ENCODE measurements at places on chromosomes 13 and 19.

- no peak for DNase-seq
Observed at GRCh38 chr19:41327076-41327575, 17.2 kb downstream of the CCDC97 start.

- no peak for DNase-seq
Observed at GRCh38 chr13:113514847-113515246, 24.3 kb upstream of the DCUN1D2 start.

GRCh38 chr13:25085125-25085742 is 10.7 kb upstream of the PABPC3 start:
- DNase-seq, result no peak

- no peak for DNase-seq
Observed at GRCh38 chr19:50205681-50206138, 2.3 kb downstream of the MYH14 start.

- no peak for DNase-seq
Observed at GRCh38 chr13:82713687-82714405, 1168.4 kb downstream of the SLITRK1 start.

- no peak for DNase-seq
Observed at GRCh38 chr13:111663505-111663904, 343.1 kb downstream of the TEX29 start.

GRCh38 chr19:10692673-10693264 is 8.5 kb upstream of the QTRT1 start:
- no peak for DNase-seq

DNA sequence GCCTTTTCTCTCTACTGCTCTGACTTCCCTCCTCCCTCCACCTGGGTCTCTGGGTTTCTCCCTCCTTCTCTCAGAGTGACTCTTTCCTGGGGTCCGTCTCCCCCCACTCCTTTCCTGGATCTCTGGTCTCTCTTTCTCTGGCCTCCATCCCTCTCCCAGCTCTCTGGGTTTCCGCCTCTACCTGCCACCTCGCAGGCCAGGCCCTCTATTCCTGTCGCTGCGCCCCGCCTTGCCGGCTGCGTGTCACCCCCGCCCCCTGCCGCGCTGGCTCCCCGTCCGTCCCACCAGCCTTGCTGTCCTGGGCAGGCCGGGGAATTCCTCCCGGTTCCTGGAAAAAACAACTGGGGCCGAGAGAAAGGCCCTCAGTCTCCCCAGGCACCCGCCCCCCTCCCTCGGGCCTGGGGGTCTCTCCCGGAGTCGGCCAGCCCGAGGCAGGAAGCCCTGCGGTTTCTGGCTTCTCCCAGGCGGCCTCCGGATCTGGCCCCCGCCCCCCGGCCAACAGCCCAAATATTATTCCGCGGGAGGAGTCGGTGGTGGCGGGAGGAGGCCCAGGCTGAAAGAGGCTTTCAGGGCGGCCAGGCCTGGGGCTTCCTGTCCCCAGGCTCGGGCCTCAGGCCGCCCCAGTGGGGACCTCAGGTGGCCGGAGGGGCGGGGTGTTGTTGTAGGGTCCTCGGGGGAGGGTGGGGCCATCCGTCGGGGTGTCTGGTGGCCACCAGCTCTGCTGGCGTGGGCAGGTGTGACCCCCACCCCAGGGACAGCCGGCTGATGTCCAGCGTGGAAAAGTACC is 9.3 kb downstream of the IRF2BP1 start:
- peak; percentile 56 for DNase-seq

DNA sequence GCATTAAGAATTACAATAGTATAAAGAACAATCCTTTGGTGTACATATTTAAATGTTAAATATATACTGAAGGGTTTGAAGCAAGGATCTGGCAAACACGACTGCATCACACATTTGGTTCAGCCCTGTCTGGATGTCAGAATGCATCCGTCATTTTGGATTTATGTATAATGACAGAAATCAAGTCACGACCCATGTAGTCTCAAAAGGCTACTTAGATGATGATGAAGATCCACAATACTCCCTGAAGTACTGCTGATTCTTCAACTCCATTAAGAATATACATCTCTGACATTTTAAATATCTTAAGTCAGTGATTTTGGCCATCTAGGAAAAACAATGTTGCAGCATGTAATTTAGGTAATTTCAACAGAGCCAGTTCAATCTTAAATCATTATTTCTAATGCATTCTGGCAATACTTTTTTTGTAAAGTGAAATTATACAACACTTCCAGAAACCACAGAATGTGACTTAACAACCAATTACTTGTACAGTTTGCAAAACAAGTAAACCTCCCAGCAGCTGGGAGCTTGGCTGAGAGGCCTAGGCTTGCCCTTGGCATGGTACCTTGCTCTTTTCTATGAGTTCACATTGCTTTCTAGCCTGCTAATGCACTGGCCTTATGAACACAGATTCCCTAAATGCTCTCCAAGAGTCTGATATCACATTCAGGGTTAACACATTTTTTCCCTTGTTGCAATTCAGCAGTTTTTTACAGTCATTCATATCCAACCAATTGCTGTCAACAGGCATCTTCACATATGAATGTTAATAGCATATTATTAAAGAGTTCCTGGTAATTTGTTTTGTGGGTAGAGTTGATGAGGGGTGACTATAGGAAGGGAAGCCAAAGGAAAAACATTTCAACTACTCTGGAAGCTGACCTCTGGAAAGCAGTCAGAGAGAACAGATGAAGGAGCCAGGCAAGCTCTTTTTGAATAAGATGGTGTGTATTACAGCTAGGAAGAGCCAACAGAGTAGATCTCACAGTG is 175.2 kb downstream of the ENOX1 start:
- DNase-seq, result no peak

- no peak for DNase-seq
Observed at GRCh38 chr13:99307648-99308339, 595 bp upstream of the GPR183 start.

DNA sequence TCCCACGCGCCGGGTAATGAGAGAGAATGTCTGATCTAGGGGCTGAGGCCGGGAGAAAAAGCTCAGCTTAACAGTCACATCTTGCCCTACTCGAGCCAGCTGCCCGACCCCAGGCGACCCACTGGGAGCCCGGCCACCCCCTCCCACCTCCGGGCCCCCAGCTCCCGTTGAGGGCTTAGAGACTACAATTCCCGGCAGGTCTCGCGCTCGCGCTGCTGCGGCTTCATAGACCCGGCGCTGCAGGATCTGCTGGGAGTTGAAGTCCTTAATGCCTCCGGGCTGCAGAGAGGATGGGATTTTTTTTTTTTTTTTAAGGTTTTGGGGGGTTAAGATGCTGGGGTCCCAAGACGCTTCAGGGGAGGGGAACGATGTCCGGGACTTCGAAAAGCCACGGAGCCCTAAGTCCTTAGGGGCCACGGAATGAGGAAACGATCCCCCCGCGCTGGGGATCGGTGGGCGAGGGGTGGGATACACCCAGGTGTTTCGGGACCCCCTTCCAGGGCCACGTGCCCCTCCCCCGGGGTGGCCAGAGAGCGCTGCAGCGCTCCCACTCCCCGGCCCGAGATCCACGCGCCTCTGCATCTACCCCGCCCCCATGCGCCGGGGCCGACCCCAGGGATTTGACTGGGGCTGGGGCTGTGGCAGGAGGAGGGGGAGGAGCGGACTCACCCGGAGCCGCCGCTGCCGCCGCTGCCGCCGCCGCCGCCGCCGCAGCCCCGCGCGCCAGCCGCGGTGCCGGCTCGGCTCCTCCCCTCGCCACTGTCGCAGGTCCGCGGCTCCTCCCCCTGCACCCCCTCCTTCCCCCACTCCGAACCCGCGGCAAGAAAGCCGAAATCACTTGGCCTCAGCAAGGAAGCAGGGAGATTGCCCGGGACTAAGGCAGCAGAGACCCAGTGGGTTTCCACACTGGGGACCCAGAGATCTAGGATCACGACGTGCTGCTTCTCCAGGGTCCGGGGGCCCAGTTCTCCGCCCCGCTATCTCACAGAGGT is at the start of gene SYT3:
Gene SYT3 (minus strand): TSS at position 761 of the 992 bp plus-strand sequence. CDS start 2,470 bp downstream, outside the sequence.
- DNase-seq, result no peak

DNA sequence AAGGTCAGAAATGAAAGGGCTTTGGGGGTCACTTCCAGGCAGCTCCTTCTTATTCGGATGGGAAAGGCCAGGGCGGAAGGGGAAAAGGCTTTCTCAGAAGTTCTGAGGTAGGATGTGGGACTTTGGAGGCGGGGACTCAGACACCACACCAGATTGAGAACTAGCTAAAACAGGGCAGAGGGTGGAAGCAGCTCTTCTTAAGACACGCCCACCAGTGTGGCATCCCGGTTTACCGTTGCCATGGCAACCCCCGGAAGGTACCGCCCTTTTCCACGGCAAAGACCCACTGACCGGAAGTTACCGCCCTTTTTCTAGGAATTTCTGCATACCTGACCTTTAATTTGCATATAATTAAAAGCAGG is 3.8 kb upstream of the LILRA5 start:
- DNase-seq, result no peak

GRCh38 chr13:91346062-91346461 is 1.4 kb upstream of the MIR17HG start:
- no peak for DNase-seq

DNA sequence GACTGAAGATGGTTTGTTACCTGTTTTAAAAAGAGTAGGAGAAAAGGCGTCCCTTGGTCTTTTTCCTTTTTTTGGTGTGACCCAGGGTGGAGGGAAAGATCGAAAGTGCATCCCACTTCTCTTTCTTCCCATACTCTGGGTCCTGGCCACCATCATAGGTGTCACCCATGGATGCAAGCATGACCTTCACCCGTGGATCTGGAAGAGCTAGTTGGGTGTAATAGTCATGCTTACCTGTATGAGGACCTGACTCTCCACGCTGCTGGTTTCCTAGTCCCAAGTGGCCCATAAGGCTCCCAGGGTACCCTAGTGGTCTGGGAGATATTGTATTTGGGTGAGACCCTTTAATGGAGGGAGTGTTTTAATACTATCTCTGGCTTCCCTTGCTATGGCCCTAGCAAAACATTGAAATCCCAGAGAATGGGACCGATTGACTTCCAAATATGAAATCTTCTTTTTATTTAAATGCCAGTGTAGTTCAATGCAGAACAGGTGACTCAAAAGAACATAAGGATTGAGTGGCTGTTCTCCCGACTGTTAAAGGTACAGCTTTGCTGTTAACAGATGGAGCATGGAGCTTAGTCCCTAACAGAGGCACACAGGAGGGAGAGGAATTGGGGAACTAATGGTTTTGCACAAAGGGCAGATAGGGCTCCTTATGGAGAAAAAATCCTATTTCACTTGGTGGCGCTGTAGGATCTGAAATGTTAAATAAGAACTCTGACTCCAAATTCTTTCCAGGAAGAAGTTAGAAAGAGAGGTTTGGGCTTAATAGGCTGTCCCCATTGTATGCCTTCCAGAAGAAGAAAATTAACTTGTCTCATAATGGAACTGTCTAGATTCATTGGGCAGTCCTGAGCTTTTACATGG is 7.0 kb upstream of the ZNF550 start:
- DNase-seq, result no peak

DNA sequence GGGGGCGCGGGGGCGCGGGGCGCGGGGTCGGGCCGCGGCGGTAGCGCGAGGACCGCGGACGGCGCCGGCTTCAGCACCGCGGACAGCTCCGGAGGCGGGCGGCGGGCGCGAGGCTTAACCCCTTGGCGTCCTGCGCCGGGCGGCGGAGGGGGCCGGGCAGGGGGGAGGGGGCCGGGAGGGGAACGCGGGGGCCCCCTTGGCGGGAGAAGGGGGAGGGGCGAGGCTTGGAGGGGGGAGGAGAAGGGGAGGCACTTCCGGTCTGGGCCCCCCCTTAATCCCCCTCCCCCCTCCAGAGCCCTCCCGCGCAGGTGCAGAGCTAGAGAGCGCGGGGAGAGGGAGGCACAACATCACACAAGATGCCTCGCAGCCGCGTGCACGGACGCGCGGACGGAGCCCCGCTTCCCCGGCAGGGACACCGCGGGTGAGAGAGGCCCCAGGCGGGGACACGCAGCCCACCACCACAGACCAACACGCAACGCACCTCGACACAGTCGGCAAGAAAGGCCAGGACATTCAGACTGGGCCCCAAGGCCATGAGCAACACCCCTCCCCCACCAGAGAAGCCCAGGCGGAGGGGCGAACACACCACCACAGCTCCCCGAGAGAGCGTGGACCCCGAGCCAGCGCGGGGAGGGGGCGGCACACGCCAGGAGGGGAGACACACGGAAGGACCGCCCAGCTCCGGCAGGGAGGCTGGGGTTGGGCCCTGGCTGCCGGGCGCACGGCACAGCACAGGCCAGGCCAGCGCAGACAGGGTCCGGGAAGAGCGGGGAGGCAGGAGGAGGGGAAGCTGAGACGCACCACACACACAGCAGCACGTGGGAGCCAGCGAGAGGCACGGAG is 24.1 kb downstream of the SHANK1 start:
- no peak for DNase-seq

DNA sequence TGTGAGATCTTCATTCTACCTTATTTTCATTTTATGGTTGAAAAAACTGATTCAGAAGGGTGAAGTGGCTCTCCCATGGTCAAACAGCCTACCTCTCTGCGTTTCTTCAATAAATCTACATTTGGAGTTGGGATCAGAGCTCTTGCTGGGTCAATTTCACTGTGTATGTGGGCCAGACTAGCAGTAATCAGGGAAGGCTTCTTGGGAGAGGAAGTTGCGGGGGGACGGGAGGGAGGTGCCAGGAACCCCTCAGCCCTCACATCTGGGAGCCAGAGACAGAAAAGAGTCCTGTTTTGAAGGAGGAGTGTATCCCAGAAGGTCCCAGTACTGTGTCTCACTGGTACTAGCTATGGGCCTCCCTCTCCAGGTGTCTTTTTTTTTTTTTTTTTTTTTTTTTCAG is 934 bp downstream of the KXD1 start:
- DNase-seq, result no peak

- DNase-seq, result peak; percentile 80
Observed at GRCh38 chr19:40605216-40605971, 4.2 kb downstream of the LTBP4 start.

DNA sequence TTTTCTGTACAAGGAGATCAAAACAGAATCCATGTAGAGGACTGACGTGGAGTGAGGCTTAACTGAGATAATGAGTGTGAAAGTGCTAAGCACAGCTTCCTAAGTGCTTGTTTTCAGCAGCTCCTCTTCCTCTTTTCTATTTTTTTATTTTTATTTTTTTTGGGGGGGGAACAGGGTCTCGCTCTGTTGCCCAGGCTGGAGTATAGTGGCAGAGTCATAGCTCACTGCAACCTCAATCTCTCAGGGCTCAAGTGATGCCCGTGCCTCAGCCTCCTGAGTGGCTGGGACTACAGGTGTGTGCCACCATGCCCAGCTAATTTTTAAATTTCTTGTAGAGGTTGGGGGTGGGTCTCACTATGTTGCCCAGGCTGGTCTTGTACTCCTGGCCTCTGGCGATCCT is 5.6 kb upstream of the FOSB start:
- no peak for DNase-seq

DNA sequence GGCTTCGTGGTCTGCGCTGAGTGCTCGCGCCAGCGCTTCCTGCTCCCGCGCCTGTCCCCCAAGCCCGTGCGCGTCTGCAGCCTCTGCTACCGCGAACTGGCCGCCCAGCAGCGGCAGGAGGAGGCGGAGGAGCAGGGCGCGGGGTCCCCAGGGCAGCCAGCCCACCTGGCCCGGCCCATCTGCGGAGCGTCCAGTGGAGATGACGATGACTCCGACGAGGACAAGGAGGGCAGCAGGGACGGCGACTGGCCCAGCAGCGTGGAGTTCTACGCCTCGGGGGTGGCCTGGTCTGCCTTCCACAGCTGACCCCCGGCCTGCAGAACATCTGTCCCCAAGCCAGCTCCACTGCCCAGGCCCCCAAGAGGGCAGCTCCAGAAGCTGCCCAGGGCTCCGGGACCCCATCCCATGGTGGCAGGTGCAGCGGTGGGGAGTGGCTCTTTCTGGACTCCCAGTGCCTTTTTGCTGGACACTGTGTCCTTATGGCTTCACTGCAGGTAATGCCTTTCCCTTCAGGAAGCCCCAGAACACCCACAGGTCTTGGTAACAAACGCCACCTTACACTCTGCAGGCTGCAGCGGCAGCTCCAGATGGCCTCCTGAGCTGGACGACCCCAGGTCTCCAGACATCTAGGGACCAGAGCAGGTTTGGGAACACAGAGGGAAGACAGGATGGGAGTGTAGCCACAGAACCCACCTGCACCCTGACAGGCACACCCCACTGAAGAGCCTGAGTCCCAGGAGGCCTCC is 9.3 kb downstream of the PLEKHF1 start:
- no peak for DNase-seq

Measured in GM12892 (cell line).